H1 (cell line): ENCODE measurements at places on chromosomes 12 and 14.

DNA sequence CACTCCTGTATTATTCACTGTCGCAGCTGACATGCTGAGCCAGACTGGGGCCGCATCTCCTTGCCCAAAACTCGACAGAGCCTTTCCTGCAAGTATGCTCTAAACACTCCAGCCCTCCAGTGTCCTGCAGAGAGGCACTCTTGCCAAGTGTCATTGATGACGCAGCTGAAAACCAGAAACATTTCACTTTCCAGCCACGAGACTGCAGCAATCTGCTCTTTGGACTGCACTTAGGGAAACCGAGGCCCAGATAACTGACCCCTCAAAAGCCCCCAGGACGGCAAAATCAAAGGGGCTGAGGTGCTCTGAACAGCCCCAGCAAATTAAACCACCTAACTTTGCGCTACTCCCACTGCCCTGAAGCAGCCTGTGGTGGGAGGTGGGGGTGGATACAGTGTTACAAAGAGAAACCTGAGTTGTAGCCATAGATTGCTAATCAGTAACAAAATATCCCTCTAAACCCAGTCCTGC, 2.6 kb downstream of the CCDC85C start:
- DNase-seq = no peak

GRCh38 chr12:122282061-122282460, 15.8 kb upstream of the VPS33A start:
- DNase-seq = no peak

DNA sequence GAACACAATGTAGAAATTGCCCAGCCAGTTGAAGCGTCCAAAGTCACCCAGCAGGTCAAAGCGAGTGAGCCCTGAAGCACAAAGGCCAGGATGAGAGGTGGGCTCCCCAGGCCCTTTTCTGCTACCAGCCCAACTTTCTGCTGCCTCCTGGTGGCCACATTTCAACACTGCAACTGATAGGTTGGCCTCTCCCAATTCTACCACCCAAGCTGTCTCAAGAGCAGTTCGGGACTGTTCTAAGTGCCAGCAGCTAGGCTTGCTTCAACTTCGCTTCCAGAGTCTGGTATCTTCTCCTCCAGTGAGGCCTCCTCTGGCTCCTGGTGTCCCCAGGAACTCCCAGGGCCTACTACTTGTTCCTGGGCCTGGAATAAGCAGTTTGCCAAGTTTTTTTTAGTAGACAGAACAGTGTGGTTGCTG, 3.4 kb upstream of the DHH start:
- no peak for DNase-seq

GRCh38 chr14:58914279-58914855, 274.1 kb upstream of the DAAM1 start:
- no peak for DNase-seq

DNA sequence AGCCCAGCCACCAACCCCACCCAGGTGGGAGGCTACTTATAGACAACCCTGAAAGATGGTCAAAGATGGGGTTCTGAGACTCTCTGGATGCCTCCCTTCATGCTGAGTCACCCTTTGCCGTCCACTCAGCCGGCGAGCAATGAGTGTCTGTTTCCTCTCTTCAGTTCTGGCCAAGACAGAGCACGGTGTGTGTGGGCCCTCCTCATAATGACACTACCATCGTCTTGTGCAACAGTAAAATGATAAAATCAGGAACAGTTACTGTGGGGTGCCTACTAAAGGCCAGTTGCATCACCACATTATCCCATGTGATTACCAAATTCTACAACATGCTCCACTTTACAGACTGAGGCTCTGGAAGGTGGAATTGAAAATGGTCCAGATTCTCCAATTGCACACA, 7.0 kb upstream of the BDKRB1 start:
- DNase-seq = no peak

- no peak for DNase-seq
Measured at GRCh38 chr14:21098892-21099595, 589 bp upstream of the ZNF219 start.

DNA sequence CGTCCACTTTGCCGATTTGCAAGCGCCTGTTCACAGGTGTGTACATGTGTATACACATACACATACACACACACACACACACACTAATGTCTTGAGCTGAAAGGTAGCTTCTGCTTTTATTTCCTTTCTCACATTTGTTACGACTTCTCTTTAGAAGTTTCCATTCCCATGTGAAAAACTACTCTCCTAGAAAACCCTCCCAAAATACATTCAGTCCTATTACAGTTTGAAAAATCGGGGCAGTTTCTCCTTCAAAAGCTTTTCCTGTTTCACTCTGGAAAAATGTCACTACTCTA, 3.9 kb downstream of the BLTP3B start:
- DNase-seq = no peak

DNA sequence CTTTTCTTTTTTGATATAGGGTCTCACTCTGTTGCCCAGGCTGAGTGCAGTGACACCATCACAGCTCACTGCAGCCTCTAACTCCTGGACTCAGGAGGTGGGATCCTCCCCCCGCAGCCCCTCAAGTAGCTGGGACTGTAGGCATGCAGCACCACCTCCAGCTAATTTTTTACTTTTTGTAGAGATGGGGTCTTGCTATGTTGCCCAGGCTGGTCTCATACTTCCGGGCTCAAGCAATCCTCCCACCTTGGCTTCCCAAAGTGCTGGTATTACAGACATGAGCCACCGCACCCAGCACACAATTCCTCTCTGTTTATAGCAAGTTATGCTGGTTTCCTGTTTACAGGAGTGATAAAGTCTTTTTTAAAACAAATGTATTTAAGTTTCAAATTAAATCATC, 39.5 kb upstream of the HIF1A start:
- DNase-seq = no peak

DNA sequence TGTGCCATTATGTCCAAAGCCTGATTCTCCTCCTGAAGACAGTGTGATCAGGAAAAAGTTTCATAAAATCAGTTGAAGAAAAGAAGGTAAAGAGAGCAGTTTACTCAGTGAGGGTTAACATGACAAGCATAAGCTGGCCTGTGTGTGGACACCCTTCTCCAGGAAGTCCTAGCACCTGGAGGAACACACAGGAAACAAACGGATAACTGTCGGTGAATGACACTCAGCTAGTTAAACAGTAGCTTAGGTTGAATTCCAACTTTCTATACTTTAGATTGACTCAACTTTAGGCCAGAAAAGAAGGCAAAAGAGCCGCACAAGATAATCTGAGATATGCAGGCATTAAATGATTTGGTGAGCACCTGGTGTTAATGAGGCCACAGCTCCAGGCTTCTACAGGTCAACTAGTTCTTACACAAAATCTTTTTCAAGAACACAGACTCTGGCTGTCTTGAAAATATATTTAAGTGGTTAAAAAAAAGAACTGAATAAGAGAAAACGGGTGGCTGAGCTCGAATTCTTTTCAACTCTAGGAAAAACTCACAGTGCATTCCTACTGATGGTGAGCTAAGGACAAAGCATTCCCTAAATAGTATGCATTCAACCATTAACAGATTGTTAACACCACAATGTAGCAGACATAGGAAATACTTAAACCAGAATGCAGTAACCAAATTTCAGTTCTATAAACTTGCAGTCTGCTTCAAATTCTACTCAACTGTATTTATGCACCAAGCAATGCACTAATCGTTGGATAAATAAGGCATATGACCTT, 56.9 kb upstream of the TSPAN8 start:
- peak; percentile 41 for DNase-seq

DNA sequence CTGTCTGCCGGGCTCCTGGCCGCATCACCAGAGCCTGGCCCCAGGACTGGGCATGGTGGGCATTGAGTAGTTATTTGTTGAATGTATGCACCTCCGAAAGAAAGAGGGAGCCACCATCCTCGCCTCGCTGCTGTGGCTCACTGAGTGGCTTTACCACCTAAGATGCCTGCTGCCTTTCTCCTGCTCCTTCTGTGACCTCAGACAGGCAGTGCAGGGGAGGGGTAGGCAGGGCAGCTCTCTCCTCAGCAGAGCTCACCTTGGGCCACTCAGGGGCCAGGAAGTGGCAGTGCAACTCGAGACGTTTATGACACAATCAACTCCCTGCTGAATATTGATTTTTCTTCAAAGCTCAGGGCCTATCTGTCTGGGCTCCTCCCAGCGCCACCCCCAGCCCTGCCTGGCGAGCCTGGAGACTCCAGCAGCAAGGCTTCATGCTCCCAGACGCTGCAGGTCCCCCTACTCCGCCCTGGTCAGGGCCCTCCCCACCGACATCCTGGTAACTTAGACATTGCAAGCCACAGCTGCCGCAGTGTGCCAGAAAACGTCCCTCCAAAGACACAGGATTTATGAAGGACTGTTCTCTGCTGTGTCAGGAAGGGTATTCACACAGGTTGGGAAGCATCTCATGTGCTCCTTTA, 84.3 kb upstream of the DIO3 start:
- peak; percentile 36 for DNase-seq

DNA sequence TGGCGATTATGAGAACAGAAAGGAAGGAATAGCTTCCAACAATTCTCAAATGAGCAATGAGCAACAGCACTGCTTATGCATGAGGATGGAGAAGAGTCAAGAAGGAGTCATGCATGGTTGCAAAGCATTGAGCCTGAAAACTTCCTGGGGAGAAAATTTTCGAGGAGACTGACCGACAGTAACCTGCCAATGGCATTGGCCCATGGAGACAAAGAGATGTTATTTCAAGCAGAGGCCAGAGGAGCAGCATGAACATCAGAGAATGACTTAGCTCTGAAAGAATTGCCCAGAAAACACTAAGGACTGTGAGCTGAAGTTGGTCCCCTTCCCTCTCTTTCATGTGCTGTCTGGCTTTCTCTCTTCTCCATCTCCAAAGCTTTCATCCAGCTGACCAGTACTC, 343.4 kb downstream of the ADAMTS20 start:
- no peak for DNase-seq

DNA sequence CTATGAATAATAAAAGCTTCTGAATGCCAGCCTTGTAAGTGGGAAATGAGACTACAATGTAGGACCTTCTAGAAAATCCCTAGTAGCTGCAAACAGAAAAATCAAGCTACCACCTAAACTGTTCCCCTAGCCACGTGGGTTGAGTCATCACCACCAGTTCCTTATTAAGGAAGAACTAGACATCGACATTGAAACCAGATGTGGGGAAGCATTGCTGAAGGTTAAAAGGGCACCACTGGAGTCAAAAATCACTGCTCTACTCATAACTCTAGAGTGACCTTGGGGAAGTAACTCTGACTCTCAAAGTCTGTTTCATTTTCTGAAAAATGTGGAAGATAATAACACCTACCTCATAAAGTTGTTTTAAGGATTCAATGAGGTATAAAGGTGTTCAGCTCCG, 9.4 kb upstream of the CNIH1 start:
- no peak for DNase-seq

DNA sequence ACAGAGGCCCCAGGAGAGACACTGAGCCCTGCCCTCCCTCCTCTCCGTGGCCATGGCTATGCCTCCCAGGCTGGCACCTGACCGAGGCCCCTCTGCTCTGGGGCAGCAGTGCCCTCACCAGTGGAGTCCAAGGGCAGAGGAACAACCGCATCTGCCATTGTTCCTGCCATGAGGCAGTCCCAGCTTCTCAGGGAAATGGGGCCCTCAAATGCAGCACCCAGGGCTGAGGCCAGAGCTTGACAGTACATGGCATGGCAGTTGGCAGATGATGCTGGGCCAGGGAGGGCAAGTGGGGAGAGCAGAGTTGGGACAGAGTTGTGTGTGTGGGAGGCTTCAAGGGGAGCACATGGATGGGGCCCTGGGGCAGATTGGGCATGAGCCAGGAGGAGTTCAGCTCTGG, 21.1 kb upstream of the KRT77 start:
- no peak for DNase-seq

DNA sequence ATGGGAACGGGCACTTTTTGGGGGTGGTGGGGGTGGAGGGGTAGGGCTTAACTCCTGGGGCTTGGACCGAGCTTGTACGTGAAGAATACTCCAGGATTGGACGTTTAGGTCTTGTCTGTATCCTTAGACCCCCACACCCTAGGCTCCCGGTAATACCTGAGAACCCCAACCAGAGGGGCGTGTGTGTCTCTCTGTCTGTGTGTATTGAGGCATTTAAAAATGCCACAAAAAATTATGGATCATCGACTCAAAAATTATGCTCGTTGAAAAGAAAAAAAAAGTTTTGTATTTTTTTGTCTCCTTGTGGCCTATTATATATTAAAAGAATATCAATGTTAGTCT, 459 bp downstream of the PPFIBP1 start:
- DNase-seq = no peak

- no peak for DNase-seq
Measured at GRCh38 chr12:21725731-21726130, 48.8 kb downstream of the KCNJ8 start.

- peak; percentile 13 for DNase-seq
Measured at GRCh38 chr12:53124352-53124723, 21.1 kb downstream of the SOAT2 start.
